ENCODE measurements at places on chromosomes 16 and 17.

DNA sequence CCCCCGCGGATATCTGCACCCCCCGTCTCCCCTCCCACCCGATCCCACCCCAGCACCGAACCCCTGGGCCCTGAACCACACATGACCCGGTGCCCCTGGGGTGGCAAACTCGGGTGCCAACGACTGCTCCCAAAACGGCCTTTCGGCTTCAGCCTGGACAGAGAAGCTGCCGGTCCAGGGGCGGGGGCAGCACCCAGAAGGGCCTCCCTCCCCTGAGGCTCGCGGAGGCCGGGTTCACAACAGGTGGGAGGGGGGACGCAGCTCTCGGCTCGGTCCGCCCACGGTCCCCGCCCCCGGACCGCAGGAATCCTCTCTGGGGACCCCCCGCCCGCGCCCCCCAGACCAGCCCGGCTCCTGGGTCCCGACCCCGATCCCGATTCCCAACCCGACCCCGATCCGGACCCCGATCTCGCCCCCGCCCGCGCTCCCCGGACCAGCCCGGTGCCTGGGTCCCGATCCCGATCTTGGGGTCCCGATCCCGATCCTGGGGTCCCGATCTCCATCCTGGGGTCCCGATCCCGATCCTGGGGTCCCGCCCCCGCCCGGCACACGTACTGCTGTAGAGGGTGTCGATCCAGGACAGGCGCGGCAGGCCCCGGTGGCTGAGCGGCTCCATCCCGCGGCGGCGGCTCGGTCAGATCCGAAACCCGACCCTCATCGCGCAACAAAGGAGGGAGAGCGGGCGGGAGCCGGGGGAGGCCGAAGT is 516 bp downstream of the ABR start:
- DNase-seq, result no peak

- DNase-seq, result no peak
These were observed 29.3 kb downstream of the UNKL start for GRCh38 chr16:1385232-1385631.

DNA sequence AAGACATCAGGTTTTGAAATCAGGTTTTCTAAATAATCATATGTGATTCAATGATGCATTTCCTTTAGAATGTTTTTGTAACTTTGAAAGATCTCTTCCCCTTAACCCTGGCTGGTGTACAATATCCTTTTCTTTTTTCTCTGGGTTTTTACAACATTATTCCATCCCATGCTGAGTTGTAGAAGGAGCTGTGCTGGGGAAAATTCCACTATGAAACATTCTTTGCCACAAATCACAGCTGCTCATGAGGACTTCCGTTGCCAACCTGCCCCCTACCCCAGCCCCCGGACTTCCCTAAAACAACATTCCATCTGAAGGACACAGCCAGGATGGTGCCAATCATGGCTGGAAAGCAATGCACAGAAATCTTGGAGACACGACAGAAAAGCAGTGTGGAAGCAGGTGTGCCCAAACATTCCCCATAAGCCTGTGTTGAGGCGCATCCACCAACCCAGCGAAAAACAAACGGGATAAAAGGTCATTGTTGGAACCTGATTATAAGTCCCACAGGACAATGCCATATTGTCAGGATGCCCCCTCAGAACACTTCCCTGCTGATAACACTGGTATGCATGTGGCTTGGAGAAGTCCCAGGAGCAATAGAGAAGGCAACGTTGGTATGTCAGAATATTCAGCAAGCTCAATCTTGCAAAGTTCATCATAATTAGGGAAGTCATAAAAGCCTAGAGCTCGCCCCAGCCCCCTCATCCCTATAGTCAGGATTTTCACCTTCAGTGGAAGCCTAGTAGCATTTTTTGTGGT is 475.0 kb downstream of the HS3ST3B1 start:
- DNase-seq, result no peak

DNA sequence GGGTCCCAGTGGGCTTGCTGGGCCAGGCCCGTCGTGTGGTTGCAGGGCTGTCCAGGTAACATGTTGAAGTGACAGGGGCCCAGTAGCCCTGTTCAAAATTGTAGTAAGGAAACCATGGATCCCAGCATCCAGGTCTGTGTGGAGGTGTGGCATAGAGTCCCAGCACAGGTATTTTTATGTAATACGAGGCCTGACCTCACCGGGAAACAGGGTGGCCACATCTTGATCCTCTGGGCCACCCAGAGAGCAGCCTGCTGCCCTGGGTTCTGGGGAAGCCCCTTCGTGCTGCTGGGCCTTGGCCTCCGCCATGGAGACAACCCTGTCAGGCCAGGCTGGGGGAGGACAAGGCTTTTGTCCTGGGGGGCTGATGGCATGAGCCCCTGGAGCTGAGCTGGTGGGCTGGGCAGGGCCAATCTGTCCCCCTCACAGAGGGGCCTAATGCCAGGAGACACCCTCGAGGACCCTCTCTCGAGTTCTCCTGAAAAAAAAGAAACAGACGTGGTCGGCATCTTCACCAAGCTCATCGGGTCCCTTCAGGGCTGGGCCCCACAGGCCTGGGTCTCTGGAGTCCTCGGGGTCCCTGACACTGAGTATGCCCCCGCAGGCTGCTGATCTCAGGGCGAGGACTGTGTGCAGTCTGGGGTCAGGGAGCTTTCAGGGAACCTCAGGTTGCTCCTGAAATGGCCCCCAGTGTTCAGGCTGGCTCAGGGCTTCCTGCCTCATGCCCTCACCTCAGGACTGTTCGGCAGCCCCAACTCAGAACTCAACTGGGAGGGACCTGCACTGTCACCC is 47.8 kb downstream of the TNFRSF13B start:
- peak; percentile 5 for DNase-seq

GRCh38 chr17:43014649-43015542 is 7.3 kb downstream of the VAT1 start:
- DNase-seq, result no peak

GRCh38 chr16:2371421-2371820 is 30.9 kb upstream of the ABCA3 start:
- no peak for DNase-seq

DNA sequence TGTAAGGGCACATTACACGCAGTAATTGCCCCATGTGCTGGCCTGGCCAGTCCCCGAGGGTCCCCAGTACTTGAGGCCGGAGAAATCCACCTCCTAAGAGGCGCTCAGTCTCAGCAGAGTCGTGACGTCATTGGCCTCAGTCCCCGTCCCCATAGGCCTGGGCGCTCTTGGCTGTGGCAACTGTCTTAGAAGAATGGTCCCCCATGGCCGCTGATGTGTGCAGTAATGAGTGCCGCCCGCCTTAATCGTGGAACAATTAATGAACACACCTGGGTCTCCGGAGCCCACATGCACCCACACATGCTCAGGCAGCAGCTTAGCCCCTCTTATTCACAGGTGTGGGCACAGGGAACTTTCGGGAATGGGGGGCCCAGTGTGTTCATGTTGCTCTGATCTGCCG is 86.5 kb upstream of the PLCG2 start:
- DNase-seq, result no peak

GRCh38 chr16:86462334-86463084 is 47.8 kb upstream of the FOXF1 start:
- DNase-seq, result no peak

DNA sequence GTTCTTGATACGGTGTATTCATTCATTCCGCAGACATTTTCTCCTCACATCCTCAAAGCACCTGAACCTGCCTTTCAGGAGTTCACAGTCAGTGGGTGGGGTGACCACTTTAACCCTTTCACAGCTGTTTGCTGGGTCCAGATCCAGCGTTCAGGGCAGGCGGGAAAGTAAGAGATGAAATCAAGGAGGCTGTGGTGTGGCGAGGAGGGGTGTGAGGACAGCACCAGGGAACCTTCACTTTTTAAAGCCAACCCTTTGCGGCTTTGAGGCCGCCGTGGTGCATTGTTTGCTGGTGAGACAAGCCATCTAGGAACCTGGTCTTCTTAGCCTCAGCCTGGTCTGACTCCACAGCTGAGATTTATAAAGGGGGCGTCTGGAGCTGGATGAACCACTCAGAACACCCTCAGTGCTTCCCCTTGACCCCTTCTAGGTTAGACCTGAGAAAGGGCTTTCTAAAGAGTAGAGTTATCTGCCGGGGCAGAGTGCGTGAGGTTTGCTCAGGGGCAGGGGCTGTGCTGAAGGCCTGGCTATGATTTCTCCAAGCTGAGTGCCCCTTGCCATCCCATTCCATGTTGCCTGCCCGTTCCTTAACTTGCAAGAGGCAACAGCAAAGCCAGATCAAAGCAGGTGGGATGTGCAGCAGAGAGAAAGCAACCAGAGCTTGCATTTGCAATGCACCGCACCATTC is 933 bp downstream of the CCR7 start:
- DNase-seq, result no peak

GRCh38 chr17:66965801-66966262 is 1.3 kb downstream of the CACNG4 start:
- peak; percentile 50 for DNase-seq

- no peak for DNase-seq
These were observed 566.4 kb upstream of the CDH11 start for GRCh38 chr16:65688301-65688700.

All from WTC11 (cell line).